Stimulated activated CD4-positive, alpha-beta T cell treated with anti-CD3 and anti-CD28 coated beads, Interleukin-4, amount 100 ng/mL, for 1 hour (primary cell): ENCODE measurements at places on chromosomes 3 and 15.

GRCh38 chr3:104554425-104554824 lies 812.3 kb upstream of the ALCAM start:
- no peak for DNase-seq

DNA sequence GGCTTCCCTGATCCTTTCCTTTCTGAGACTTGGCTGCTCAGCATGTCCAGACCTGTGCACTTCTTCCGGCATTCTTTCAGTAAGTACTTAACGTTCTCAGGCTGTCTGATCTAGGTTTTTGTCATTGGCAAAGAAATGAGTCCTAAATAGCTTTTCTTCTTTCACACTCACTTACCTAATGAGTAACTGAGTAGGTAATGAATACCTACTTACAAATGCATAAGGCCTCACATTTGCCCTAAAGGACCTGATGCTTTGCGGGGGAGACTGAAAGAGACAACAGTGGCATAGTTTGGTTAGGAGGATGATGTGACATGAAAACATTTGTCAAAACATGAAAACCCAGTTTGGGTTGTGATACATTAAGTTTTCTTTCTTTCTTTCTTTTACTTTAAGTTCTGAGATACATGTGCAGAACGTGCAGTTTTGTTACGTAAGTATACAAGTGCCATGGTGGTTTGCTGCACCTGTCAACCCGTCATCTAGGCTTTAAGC lies 516.7 kb upstream of the CFAP20DC start:
- no peak for DNase-seq

DNA sequence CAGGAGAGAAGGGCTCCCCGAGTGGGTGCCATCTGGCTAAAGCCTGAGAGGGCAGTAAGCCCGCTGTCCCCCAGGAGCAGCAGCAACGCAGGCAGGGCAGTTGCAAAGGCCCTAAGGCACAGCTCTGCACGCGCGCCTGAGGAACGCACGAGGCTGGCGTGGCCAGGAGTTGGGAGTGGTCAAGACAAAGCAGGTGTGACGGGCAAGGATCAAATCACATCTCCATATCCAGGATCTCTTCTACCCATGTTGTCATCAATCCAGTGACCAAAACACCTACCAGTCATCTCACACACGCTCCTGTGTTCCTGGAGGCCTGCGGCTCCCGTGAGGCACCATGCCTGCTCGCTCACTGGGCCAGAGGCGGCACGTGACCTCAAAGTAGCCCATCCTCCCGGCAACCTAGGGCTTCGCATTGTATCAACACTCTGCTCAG lies 59.5 kb downstream of the ERC2 start:
- DNase-seq: no peak

DNA sequence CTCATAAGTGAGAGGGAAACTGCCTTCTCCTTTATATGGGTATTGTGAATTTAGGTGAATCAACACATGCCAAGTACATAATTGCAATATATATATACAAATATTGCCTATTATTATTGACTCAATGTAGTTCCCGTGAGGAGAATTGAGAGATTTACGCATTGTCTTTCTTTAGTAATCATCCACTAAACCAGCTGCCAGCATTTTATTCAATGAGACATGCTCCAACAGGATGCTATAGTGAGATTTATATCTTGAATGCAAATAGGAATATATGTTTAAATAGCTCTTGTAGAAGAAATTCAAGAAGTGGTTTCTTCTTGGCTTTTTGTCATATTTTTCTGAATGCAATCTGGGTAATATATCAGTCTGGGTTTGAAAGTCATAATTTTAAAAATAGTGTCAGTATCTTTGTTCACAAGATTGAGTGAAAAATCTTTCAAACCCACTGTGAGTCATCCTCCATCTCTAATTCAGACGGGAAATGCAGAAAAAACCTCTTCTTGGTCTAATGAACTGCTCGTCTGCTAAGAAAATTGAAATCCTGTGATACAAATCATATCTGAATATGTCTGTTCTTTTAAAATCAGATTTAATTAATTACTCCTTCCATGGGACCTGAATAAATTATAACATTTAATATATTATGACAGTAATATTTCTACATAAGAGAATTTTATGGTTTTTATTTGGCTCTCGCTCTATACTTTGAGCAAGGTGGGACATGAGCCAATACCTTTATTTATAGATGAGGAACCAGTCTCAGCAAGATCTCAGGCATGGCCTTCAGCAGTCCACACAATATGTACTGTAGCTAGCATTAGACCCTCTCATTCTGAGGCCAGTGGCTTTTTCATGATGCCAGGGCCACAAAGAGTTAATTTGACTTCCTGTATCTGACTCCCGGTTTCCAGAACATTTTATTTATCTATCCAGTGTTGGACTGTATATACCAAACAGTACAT lies 516.0 kb downstream of the GABRG3 start:
- DNase-seq: no peak

GRCh38 chr15:49748791-49749190 lies 127.9 kb downstream of the DTWD1 start:
- no peak for DNase-seq

DNA sequence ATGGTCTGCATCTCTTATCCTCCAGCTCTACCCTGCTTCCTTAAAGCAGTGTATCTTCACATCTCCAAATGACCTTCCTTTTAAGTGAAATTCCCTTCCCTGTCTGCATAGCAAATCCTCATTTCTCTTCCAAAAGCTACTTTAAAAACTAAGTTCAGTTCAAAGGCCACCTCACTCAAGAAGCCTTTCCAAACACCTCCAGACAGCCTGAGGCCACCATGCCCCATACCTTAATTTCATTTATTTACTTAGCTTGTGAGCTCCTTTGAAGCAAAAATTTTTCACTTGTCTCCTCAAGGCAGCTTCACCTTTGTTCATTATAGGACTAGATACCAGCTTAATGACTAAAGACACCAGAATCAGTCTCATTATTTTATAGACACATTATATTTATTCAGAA lies 39.4 kb downstream of the PIGB start:
- DNase-seq: no peak

DNA sequence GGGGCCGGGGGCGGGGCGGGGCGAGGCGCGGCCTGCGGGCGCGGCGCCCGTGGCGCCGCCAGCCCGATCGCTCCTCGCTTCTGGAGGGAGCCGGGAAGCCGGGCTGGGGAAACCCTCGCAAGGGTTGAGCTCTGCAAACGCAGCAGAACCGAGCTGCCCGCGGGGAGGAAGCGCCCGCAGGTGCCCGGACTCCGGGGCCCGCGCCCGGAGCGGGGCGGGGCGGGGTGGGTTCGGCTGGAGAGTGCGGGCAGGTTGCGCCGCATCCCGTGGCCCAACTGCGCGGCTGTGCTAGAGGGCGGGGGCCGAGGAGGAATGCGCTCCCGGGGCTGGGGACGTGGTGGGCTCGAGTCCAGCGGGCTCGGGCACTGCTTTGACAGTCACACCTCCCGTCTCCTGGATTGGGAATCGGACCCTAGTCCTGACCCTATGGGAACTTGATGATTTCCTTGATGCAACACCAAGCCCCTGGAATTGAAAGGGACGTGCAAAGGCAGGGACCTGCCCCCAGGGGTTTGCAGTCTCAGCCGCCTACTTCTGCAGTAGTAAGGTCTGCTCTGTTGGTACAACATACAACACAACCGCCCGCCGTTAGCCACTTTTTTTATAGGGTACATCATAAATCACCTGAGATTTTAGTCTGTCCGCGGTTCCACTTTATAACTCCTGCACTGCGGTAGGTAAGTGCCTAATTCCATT lies 34.3 kb downstream of the ZBTB38 start:
- peak; percentile 44 for DNase-seq

DNA sequence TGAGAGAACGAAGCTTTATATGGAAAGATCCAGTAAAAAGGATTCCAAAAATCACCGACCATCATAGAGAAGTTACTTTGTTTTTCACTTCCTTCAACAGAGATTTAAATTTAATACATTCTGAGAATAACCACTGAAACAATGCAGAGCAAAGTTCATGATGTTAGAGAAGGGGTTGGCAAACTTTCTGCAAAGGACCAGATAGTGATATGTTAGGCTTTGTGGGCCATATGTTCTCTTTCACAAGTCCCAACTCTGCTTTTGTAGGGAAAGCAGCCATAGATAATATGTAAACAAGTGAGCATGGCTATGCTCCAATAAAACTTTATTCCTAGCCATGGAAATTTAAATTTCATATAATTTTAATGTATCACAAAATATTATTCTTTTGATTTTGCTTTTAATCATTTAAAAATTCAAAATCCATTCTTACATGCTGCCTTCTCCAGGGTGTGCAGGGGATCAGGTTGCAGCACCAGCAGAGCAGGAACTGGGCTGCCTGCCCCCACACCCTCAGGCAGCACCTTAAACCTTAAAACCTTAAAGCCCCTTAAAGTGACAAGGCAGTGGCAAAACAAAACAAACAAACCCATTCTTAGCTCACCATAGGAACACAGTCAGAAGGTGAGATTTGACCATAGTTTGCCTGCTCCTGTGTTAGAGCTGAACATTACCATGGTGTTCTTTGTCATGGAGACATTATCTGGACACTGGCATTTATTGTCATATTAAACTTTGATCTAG lies 16.9 kb upstream of the IGSF10 start:
- no peak for DNase-seq
